AML-193 (cell line): ENCODE measurements at places on chromosomes 16 and 17.

DNA sequence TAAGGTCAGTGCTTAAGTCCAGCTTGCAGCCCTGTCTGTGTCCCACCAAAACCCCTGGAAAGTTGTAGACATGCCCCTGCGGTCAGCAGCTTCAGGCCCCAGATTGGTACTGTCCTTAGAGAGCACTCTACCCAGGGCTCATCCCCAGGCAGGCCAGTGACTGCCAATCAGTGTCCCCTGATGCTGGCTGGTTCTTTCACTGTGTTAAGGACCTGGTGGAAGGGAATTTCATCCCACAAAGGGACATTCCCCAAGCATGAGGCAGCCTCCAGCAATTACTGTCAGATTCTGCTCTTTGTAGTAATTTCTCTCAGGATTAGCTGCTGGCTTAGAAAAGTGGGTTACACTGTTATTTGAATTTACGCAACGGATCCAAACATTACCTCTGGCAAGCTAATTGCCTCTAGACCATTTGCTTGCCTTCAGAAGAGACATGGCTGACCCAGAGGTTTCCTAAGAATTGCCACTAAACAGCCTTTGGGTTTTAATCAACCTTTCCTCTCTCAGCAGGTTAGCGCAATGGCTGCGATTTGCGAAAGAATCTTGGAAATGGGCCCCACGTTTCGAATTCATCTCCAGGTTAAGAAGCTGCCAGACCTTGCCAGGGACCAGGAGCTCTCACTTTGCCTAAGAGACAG lies 5.9 kb downstream of the IRX6 start:
- DNase-seq, result no peak

GRCh38 chr17:44043272-44043696 lies 23.2 kb downstream of the LSM12 start:
- no peak for DNase-seq

- DNase-seq, result no peak
Observed at GRCh38 chr16:51550800-51551347, 399.8 kb upstream of the SALL1 start.

- no peak for DNase-seq
Observed at GRCh38 chr17:43365356-43365755, 33.4 kb upstream of the ARL4D start.

DNA sequence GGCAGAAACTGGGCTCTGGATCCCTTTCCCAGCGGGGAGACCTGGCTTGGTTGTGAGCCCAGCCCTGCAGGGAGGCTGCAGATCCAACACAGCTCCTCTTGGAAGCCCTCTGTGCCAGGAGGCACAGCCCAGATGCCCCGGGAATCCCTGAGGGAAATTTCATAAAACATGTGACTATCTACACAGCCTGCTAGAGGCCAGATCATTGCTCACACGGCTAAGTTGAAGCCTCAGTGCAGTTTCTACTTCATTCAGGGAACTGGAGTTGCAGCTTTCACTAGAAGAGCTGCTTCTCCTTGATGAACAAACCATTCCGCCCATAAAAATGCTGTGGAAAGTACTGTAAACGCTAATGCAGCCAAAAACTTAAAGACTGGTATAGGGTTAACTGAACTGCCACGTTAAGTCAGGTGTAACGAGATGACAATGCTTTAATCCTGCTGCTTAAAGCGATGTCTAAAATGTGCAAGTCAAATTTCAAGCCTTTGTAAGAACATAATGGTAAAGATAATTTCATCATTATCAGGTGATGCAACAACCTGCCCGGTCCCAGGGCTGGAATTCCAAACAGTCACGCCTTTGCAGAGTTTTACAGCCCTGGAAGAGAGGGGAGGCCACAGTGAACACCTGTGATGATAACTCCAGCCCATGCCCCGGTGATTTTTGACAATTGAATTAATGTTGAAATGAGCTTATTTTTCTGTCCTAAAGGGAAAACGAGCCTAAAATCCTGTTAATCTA lies 172.5 kb downstream of the ZFHX3 start:
- DNase-seq, result no peak

GRCh38 chr17:38539386-38539785 lies 66.4 kb downstream of the SRCIN1 start:
- no peak for DNase-seq

- DNase-seq, result no peak
Observed at GRCh38 chr16:57914244-57915173, 56.4 kb downstream of the CNGB1 start.

DNA sequence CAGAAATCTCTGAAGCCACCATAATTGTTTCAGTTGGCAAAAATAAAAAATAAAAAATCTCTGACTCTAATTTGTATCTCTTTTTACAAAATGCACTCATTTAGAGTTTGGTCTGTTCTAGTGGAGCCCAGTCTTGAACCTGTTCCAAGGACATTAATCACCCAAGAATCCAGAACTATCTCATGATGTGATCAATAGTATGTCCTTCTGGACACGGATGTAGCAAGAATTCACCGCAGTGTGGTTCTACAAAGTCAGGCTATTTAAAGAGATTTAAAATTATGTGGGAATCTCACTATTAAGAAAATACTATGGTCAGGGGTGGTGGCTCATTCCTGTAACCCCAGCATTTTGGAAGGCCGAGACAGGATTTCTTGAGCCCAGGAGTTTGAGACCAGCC lies 21.8 kb upstream of the ANKFN1 start:
- DNase-seq, result no peak

- no peak for DNase-seq
Observed at GRCh38 chr17:57948169-57948554, 7.0 kb downstream of the CUEDC1 start.

GRCh38 chr17:17018612-17019429 lies 23.4 kb upstream of the MPRIP start:
- no peak for DNase-seq

- DNase-seq, result no peak
Observed at GRCh38 chr16:56413381-56413780, 12.0 kb downstream of the AMFR start.

- DNase-seq, result no peak
Observed at GRCh38 chr17:77208856-77209255, 68.1 kb downstream of the SEC14L1 start.

DNA sequence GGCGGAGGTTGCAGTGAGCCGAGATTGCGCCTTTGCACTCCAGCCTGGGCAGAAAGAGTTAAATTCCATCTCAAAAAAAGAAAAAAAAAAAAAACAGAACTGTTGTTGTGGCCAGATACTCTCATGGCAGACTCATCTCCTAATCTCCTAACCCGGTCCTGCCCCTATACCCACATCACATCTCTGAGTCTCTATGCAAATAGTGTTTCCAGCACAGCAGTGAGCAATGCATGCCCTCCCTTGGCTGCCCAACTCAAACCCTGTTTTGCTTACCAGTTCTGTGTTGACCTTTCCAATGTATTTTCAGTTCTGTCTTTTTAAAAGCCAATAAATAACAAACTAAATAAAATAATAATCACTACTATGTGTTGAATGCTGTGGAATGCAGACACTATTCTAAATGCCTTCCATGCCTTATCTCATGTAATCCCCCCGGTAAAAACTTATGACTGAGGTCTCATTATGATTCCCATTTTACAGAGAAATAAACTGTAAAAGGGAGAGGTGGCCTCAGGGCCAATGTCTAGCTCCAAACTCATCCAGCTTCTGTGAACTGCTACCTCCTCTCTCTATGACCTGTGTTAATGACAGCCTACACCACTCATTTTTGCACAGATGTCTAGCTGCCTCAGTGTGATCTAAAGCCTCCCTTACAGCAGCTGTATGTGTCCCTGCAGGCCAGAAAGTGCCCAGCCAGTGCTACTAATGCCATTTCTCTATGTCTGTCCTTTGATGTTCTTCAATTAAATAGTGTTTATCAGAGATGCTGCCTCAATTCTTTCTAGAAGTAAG lies 289.8 kb downstream of the HS3ST3B1 start:
- DNase-seq, result no peak

- no peak for DNase-seq
Observed at GRCh38 chr17:79647456-79647915, 36.6 kb upstream of the RBFOX3 start.

DNA sequence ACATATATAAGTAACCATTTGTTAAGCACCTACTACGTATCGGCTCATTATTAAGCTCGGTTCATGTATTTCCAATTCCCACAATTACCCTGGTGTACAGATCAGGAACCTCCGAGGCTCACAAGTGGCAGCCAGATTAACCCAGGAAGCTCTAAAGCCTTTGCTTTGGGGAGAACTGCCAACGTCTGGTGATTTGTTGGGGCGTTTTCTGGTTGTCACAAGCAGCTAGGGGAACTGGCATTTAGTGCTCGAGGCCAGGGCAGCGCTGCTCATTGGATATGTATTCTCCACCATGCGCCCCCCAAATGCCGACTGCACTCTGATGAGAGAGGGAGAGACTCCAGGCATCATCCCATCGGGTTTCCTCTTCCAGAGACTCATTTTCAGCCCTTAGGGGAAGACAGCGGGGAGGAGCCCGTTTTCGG lies 541 bp downstream of the ZNF18 start:
- peak; percentile 43 for DNase-seq

- no peak for DNase-seq
Observed at GRCh38 chr16:22664561-22664997, 149.4 kb upstream of the HS3ST2 start.

- peak; percentile 91 for DNase-seq
Observed at GRCh38 chr17:82297280-82297713, 20.1 kb downstream of the CD7 start.

DNA sequence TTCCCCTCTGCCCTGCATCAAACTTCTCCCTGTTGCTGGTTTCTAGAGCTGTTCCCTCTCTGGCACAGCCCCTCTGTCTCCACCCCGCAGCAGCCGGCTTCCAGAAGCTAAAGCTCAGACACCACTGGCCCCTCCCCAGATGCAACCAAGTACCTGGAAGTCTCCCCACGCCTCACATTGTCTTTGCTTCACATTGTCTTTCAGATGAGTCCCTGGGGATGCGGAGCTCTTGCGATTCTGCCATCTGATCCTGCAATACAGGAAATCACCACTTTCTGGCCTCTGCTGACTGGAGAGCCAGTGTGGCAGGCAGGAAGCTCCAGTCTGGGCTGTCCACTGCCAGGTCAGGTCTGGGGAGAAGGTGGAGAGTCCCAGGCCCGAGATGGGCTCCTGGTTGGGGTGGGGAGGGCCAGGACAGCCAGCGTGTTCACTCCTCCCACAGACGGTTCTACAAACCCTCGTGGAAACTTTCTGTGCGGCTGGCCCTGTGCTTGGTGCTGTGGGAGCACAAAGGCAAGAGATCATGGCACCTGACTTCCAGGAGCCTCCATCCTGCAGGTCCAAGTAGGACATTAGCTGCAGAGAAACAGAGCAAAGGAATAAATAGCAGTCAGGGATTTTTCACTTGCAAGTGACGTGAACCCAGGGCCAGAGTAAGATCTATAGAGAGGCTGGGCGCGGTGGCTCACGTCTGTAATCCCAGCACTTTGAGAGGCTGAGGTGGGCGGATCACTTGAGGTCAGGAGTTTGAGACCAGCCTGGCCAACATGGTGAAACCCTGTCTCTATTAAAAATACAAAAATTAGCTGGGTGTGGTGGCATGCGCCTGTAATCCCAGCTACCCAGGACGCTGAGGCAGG lies 47.9 kb upstream of the MAP3K14 start:
- no peak for DNase-seq

GRCh38 chr16:79647586-79647985 lies 47.0 kb upstream of the MAF start:
- DNase-seq, result no peak

DNA sequence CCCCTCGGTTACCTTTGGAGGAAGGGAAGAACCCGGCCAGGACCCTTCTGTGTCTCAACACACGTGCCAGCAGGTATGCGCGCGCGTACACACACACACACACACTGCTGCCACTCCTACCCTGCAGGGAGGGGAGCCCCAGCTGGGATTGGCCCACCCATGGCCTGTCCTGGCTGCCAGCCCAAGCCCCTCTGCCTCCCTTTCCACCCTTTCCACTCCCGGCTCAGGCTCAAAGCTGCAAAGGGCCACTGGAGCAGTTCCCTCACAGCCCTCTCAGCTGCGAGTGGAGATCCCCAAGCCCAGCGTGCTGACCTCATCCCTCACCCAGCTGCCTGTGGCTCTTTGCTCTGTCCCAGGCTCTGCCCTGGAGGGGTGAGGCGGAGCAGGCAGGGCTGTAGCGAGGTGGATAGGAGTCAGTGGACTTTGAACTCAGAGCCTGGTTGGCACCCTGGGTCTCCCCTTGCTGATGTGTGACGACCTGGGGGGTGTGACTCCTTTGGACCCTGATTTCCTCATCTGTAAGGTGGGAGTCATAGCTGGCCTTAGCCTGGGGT lies 14.5 kb downstream of the KIF19 start:
- DNase-seq, result no peak

GRCh38 chr16:74485916-74486315 lies 64.6 kb upstream of the CLEC18B start:
- no peak for DNase-seq

- no peak for DNase-seq
Observed at GRCh38 chr16:29760567-29761279, 14.9 kb upstream of the C16orf54 start.

GRCh38 chr16:73166947-73167550 lies 119.1 kb upstream of the ZFHX3 start:
- DNase-seq, result no peak

GRCh38 chr16:71734511-71734910 lies 10.0 kb upstream of the PHLPP2 start:
- DNase-seq, result no peak

DNA sequence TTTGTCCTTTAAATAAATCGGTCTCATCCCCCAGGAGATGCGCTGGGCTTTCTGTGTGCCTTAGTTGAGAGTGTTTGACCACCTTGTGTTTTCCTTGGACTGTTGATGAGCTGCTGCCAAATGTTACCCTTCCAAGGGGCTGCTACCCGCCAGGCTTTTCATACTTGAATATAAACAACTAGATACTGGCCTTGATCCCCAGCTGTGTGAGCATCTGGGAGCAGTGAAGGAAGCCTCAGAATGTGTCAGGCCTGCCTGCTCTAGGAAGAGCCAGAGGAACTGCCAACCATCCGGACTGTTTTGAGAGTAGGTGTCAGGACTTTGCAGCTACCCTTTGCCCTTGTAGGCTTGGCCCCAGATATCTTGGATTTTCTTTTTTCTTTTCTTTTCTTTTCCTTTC lies 57.8 kb downstream of the LDHD start:
- no peak for DNase-seq

GRCh38 chr17:79779084-79779529 lies 1.2 kb downstream of the CBX2 start:
- DNase-seq, result no peak

GRCh38 chr16:66520406-66521170 lies 29.3 kb downstream of the TK2 start:
- peak; percentile 75 for DNase-seq

- no peak for DNase-seq
Observed at GRCh38 chr17:81143200-81143527, 22.1 kb upstream of the PVALEF start.

GRCh38 chr16:14436401-14436955 lies 193.6 kb downstream of the PARN start:
- no peak for DNase-seq

GRCh38 chr17:62870030-62870541 lies 62.0 kb upstream of the MARCHF10 start:
- no peak for DNase-seq

DNA sequence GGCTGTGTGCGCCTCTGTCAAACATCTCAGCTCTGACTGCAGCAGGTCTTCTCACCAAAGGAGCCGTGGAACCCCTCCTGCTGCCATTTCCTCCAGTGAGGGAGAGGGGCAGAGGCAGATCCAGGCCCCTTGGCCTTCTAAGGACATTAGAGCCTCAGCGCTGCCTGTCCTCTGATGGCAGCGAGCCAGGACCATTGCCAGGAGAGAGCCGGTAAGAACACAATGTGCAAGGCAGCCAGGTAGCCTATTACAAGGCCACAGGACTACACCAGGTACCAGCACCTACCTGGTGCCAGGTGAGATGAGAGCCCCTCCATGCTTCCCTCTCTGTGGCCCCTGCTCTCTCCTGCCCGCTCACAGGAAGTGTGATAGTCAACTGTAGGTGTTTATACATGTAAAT lies 11.0 kb downstream of the LRRC75A start:
- DNase-seq, result no peak
